Hypothalamus (tissue), 51 donors: ENCODE measurements at places on chromosomes 16 and 17.
A peak's percentile ranks its signal among the peaks of the same experiment; 100 is the strongest.

DNA sequence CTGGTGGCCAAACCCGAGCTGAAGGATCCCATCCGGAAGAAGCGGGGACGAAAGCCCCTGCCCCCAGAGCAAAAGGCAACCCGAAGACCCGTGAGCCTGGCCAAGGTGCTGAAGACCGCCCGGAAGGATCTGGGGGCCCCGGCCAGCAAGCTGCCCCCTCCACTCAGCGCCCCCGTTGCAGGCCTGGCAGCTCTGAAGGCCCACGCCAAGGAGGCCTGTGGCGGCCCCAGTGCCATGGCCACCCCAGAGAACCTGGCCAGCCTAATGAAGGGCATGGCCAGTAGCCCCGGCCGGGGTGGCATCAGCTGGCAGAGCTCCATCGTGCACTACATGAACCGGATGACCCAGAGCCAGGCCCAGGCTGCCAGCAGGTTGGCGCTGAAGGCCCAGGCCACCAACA, 5.9 kb downstream of the CBX2 start:
- DNase-seq, result no peak

- DNase-seq, result no peak
These were observed 7.1 kb downstream of the ARL4D start for GRCh38 chr17:43405861-43406260.

DNA sequence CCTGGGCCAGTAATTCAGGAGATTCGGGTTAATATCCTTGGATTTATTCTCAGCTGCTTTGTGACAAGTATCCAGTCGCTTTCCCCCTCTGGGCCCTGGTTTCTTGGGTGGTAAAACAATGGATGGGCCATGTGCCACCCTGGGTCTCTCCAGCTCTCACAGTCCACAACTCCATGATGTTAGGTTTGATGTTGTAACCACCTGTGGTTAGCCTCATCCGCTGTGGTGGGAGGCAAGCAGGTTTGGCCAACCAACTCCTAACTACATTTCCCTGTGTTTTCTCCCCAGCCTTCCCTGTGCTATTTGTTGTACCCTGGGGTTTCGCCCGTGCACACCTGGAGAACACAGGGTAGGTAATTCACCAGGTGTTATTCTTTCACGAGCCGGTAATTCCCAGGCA, 35.1 kb downstream of the GLP2R start:
- DNase-seq, result no peak

- DNase-seq, result peak; percentile 43
These were observed 23.9 kb downstream of the PHB1 start for GRCh38 chr17:49390548-49391324.

DNA sequence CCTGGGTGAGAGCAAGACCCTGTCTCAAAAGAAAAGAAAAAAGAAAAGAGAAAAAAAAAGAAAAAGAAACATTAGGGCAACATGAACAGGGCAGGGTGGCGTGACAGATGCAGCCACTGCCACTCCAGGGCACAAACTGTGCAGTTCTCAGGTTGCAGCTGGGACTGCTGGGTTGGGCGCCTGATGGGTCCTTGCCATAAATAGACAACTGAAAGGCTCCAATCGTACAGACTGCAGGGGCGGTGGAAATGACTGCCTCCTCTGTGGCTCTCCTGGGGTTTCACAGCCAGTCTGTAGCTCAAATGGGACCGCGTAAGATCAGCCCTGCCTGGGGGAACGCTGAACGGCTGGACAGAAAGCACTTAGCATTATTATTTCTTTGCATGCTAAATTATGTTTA, 130.7 kb downstream of the CPPED1 start:
- no peak for DNase-seq

DNA sequence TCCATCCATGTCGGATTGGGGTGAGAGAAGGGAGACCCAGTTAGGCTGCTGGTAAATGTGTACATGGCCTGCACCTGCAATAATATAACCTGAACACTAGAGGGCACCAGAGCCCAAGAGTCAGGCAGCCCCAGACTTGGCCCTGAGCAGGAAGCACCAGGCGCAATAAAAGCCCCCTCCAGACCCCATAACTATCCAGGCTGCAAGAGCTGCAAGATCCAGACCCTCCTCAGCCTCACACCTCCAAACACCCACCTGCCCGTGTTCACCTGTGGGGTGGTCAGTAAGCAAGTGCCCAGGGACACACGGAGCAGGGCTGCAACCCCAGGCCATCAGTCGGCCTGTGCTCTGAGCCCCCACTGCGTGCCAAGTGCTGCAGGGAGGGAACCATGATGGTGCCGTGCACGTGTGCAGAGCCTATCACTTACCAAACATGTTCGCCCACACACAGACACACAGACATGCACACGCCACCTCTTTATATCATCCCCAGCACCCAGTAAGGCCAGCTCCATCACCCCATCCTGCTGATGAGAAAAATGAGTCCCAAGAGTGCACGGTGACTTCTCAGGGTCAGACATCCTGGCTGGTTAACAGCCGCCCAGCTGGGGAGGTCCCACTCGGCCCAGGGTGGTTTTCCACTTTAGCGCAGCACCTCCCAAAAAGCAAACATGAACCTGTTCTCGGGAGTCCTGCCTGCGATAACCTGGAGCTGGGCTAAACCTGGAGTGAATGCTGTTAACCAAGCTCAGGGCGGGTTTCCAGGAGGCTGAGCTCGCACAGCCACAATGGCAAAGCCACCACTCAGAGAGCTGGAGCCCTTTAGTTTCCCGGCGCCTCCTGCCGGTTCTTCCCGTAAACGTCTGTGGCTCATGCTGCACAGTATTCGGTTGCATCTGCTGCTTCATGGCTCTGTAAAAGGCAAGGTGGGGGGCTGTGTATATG, 439.8 kb downstream of the SOX9 start:
- DNase-seq, result peak; percentile 49

GRCh38 chr17:703081-703875, 11.4 kb downstream of the VPS53 start:
- no peak for DNase-seq

GRCh38 chr16:74200921-74201320, 95.7 kb upstream of the PSMD7 start:
- no peak for DNase-seq

GRCh38 chr17:7844292-7845154, 10.3 kb upstream of the TMEM88 start:
- peak; percentile 67 for DNase-seq

- DNase-seq, result no peak
These were observed 4.7 kb upstream of the CD300C start for GRCh38 chr17:74550602-74551001.

DNA sequence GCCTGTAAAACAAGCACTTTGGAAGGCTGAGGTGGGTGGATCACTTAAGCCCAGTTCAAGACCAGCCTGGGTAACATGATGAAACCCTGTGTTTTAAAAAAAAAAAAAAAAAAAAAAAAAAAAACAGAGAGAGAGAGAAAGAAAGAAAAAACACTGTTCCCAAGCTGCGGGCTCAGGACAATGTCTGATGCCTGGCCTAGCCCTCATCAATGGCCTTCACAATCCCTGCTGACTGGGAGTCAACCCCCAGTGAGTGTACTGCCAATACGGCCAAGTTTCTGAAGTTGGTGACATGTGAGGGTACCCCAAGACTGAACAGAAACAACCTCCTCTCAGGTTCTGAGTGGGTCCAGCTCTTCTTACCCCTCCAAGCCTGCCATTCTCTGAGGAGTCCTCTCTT, 116.5 kb downstream of the ZNF778 start:
- DNase-seq, result no peak

GRCh38 chr16:78903237-78903636, 697.3 kb downstream of the MAF start:
- no peak for DNase-seq

GRCh38 chr17:17670701-17671305, 10.5 kb upstream of the RAI1 start:
- DNase-seq, result no peak

DNA sequence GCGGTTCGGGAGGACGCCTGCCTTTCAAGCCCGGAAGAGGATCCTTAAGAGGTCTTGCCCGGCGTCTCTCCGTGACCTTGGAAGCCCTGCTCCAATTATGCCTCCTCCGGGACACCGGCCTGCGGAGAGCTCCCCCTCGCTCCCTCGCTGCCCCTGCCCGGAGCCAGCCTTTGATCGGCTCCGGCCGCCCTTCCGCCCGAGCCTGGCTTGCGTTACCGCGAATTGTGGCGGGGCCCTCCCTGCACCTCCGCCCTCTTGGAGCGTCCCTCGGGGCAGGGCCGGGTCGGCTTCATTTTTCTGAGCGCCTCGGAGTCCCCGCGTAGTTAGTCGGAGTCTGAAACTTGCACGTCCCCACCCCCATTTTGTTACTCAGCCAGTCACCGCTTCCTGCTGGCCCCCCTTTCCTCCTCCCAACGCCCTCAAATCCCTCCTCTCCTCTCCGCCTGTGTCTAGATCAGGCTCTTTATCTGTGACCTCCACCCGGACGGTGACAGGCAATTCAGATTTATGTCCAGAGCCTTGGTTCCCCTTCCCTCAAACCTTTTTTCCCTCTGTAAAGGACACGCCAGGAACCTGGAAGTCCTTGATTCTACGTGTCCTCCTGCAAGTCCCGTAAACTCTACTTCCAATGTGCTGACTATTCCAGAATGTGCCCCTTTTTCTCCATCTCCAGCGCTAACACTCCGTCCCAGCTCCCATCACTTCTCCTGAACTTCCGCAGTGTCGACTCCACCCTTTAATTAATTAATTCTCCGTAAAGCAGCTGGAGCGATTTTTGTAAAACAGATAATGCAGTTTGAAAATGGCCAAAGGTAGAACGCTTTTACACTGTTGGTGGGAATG, 569 bp upstream of the RABEP2 start:
- no peak for DNase-seq
